Esophagus squamous epithelium (tissue), 5 donors: ENCODE measurements at places on chromosomes 1 and 21.

DNA sequence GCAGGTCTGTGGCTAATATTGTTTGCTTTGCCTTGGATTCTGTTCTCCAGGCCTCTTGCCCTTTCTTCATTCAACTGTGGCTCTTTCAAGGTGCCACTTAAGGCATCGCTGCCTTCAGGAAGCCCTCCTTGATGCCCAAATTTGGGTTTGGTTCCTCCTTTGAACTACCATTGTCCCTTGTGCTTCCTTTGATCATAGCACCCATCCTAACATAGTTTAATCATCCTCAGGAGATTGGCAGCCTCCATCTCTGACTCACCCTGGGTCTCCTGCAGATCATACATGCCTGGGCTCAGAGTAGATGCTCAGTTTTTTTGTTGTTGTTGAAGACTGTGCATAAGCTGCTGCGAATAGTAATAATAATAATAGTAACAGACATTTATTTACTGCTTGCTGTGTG, 54.4 kb upstream of the ACOT11 start:
- DNase-seq = no peak

- no peak for DNase-seq
Measured at GRCh38 chr1:59261537-59261936, 35.4 kb upstream of the FGGY start.

GRCh38 chr1:162117039-162117774, 47.7 kb downstream of the NOS1AP start:
- no peak for DNase-seq

DNA sequence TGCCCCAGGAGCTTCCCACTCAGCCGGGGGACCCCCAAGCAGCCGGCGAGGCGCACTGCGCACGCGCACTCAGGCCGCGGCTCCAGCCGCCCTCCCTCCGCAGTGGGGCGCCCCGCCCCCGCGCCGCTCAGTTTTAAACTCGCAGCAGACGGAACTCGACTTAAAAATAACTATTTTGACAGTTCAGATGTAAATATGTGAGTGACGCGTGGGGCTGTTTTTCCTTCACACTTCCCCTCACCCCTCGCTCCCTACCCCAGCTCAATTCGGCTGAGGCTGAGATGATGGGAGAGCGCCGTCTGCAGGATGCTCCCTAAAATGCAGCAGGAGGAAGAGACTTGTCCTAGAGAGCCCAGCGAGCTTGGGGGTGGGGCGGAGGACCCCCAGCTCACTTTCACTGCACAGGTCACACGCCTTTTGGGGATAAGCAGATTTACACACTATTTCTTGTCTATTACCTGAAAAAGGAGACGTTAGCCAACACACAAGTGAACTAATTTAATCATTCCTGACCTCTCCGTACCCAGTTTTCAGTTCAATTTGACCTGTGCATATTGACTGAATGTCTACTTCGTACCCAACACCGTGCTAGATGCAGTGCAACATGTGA, 8.9 kb upstream of the LEMD1 start:
- DNase-seq = no peak

DNA sequence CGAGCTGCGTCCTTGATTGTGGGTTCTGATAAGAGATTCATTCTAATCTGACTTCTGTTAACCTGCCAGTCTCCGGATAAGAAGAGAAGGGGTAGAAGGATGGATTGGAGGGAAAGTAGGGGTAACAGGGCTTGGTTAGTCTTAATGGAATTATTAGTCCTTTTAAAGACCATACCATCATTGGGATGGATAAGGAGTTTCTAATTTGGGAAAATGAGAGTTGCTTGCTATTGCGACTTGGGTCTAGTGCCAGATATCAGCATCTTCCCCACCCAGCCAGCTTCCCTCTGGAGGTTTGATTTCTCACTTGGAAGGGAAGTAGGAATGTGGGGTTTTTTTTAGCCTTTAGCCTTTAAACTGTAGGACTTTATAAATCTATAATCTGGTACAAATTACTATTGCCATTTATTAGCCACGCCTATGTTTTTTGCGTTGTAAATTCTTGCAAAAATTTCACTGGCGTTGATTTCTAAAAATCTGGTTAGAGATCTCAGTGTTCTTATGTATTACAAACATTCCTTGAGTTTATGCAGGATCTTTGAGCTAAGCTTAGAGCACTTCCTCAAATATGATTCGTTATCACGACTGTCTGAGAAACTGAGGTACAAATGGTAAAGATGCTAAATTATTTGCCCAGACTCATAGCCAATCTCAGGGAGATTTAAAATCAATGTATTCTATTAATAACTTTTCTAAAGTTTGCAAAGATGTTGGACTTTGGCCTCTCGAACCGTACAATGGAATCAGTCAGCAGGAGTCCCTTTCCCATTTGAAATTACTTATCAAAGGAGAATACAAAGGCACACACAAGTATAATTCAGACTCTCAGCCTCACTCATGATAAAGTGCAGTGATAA, 1.3 kb downstream of the FAM20B start:
- DNase-seq = no peak

- DNase-seq = no peak
Measured at GRCh38 chr1:201396861-201397464, 2.2 kb downstream of the LAD1 start.

DNA sequence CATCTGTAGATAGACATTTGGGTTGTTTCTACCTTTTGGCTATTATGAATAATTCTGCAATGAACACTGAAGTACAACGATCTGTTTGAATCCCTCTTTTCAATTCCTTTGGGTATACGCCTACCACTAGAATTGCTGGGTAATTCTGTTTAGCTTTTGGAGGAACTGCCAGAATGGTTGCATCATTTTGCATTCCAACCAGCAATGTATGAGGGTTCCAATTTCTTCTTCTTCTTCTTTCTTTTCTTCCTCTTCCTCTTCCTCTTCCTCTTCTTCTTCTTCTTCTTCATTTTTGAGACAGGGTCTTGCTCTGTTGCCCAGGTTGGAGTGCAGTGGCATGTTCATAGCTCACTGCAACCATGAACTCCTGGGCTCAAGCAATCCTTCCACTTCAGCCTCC, 13.8 kb upstream of the THEM5 start:
- DNase-seq = no peak

GRCh38 chr1:155168456-155169210, 4.5 kb downstream of the KRTCAP2 start:
- DNase-seq = no peak

GRCh38 chr1:185886046-185886445, 151.9 kb downstream of the HMCN1 start:
- DNase-seq = no peak
